ENCODE measurements at places on chromosomes 2 and 18.

DNA sequence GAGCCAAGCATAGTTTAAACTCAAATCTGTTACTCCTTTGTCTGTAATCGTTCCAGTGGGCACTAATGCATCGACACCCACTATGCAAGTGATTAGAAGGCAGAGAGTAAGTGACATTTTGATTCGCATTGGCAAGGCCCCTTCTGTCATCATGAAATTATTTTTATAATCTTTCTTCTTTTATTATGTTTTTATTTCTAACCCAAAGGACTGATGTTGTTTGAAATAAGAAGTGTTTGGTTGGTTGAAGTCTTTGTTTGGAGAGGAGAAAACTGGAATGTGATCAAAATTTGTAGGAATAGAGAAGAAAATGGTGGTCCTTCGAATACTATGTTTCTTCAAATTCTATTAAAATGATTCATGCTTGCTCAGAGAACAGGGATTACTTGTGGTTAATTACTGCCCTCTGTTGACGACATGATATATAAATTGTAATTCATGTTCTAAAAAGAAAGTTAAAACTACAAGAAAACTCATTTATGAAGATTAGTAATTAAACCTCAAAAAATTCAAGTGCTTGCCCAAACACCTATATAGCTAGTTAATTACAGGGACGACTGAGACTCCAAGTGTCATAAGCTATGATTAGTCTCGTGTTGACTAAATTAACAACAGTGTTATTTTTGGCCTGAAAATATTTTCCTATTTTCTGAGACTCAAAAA is 26.4 kb upstream of the TFPI start:
- DNase-seq: peak; percentile 74

- DNase-seq: no peak
Measured at GRCh38 chr2:28311660-28312249, 80.9 kb upstream of the FOSL2 start.

DNA sequence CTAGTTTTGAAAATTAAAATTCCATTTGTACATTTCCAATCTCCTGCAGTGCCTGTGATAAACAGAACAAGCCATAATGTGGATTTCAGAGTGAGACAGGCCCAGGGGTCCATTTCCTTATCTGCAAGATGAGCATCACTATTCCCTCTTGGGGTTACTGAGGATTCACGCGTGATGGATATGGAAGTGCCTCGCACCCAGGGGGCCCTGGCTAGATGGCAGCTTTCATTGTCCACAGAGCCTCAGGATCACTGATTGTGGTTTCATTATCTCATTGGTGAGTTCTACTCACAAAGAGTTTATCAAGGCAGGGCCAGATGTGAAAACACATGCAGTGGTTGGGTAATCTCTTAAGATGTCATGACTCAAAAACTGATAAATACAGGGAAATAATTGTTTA is 11.6 kb downstream of the CNGA3 start:
- no peak for DNase-seq

- no peak for DNase-seq
Measured at GRCh38 chr2:182890773-182891378, 24.4 kb upstream of the FRZB start.

DNA sequence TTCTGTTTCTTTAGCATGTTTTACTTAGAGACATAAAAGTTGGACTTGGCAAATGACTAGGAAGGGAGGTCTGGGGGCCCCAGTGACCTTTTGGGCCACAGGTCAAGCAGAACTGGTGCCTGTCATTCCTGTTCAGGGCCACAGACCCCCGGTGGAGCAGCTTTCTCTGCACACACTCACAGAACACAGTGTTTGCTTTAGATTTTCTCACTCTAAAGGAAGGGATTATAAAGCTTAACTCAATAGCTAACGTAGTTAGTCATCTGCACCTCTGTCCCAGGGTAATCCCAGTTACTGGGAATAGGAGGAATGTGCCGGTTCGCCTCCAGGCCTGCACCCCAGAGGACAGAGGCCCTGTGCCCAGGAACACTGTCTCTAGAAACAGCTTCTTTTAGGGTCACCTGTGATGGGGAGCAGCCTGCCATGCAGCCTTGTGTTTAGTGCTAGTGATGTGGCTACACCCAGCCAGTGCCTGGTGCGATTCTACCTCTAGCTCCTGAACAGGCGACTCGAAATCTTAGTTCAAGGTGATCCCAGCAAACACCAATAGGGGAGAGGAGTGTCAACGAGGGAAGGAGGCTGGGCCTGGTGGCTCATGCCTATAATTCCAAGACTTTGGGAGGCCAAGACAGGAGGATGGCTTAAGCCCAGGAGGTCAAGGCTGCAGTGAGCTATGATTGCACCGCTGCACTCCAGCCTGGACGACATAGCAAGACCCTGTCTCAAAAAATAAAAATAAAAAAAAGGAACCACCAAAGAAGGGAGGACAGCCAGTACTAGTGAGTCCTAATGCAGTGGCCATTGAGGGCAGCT is 11.6 kb downstream of the SPATA3 start:
- peak; percentile 13 for DNase-seq

DNA sequence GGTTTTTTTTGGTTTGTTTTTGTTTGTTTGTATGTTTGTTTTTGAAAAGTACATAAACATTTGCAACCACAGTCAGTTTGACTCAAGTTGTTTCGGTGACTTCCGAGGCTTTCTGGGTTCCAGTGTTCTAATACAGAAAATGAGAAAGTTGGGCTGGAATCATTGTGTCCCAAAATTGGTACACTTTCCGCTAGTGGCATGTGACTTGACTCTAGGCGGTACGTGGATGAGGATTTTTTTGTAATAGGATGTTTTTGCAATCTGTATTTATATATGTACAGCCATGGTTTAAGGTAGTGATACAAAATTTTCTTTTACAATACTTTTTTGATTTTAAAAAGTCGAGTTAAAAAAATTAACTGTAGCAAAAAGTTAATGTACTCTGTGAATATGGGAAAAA is 1.7 kb downstream of the MFF start:
- DNase-seq: no peak

DNA sequence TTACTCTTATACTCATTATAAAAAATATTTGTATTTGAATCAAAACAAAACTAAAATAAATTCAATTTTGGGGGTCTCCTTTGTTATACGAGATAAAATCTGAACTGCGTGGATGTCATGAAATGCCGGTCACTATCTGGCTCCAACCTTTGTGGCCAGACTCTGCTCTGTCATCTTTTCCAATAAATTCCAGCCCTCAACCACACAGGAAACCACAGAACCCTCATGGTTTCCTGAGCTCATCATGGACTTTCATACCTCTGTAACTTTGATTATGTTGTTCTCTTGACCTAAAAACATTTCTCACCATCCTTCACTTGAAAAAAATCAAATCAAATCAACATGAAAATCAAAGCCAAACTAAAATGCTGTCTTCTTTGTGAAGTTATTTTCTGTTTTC is 724.7 kb downstream of the METTL4 start:
- DNase-seq: peak; percentile 2

- DNase-seq: no peak
Measured at GRCh38 chr2:228105526-228106250, 75.8 kb downstream of the SPHKAP start.

DNA sequence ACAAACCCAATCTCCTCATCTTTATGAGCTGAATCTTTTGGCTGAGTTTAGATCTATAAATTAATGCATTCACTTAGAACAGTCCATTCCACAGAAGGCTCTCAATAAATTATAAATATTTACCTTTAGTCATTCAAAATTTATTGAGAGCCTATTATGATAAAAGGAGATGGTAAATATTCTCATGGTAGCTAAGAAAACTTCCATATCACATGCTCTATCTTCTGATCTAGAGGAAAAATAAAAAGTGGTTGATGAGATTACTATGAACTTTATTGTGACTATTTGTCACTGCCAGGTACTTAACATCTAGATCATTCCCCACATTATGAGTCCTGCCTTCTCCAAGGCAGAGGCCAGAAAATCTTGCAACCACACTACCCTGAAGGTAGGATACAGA is 62.4 kb downstream of the L3MBTL4 start:
- no peak for DNase-seq

- no peak for DNase-seq
Measured at GRCh38 chr18:32252141-32252860, 62.5 kb downstream of the MEP1B start.

GRCh38 chr2:31524592-31524991 is 56.1 kb downstream of the SRD5A2 start:
- DNase-seq: no peak

- DNase-seq: no peak
Measured at GRCh38 chr2:128552806-128553551, 234.3 kb upstream of the HS6ST1 start.

GRCh38 chr2:133570542-133570941 is 2.3 kb upstream of the NCKAP5 start:
- no peak for DNase-seq

DNA sequence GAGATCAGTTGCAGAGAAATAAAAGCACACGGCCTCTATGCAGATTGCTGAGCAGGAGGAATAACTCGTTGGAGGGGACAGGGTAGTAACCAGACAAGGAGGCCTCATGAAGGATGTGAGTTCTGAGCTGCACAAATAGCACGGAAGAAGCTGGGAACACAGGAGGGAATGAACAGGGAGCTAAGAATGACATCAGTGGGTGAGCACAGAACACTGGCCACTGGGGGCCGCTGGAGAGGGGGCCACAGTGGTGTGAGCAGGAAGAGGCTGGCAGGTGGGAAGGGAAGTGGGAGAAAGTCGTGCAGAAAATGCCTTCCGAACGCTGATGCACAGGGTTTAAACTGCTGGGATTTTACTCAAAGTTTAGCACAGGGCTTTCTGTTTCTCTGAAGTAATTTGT is 61.0 kb downstream of the ZAP70 start:
- no peak for DNase-seq

- DNase-seq: no peak
Measured at GRCh38 chr2:230068016-230068650, 591 bp downstream of the SLC16A14 start.
